ENCODE measurements at places on chromosomes 4 and X.

GRCh38 chrX:45699158-45699557, 498.5 kb upstream of the DIPK2B start:
- DNase-seq: no peak

- no peak for DNase-seq
Measured at GRCh38 chrX:66625525-66625924, 13.4 kb downstream of the EDA2R start.

- DNase-seq: no peak
Measured at GRCh38 chr4:14910411-14910810, 91.9 kb upstream of the CPEB2 start.

DNA sequence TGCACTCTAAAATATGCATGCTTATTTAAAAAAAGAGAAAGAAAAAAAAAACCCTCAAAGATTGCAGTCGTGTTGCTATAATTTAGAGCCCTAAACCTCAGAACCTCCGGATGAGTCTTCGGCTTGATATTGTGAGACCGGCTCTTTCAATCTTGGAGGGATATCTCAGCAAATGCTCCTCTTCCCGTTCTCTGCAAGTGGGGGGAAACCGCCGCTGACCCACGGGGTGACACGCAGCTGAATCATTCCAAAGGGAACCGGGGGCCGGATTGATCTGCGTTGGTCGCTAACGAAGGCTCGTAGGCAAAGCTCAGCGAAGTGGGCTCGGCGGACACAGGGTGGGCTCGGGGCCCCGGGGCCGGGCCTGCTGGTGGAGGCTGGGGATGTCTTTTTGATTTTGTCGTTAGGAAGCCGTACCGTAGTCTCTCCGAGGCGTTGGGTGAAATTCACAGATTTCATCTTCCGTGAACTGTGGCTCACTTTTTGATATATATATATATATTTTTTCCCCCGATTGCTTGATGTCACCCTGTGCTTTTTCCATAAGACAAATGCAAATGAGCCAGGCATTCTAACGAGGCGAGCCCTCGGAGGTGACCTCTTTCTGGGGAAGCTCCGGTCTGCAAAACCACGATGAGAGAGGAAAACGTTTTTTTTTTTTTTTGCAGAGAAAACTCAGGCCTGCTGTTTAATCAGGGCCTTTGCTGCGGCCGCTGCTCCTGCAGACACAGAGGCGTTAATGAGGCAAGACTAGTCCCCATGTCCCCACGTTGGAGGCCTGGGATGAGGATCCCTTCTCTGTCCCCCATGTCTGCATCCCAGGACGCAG, 110.7 kb upstream of the PPP2R3B start:
- DNase-seq: no peak

- DNase-seq: no peak
Measured at GRCh38 chr4:173503330-173504180, 26.5 kb downstream of the HAND2 start.

DNA sequence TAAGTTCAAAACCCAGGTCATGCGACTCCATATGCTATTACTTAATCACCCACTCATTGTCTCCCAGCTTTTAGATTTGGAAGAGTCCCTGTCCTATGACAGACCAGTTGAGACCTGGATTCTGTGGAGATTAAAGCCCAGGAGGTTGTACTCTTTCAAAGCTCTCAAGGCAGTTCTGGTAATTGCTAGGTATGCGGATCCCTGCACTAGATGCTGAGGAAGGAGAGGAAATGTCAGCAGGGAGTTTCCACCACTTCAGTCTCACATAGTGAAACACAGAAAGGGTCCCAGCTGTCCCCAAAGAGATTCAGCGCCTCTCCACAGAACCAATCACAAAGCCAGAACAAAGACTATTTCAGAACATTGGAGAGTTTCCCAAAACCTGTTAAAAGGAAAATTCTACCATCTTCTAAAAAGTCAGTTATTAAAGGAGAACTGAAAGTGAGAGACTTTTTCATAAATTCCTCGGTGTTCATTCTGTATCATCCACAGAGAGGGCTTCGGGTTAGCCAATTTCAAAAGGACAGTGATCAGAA, 53.4 kb downstream of the IRF2 start:
- no peak for DNase-seq

DNA sequence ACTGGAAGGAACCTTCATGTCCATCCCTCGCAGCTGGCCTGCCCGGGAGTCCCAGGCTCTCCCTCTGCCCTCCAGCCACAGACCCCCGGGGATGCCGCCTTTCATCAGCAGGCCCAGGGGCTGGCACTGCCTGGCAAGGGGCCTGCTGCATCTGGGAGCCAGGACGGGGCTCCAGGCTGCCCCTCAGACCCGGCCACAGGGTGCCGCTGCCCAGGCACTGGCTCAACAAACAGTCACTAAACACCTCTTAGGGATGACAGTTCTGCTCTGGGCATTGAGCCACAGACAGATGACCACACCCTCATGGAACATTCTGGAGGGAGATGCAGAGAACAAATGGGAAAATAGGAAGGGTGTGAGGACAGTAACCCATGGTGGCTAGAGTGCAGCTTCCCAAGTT, 109.3 kb downstream of the HMX1 start:
- no peak for DNase-seq

- DNase-seq: no peak
Measured at GRCh38 chrX:101397779-101398178, 7.0 kb downstream of the RPL36A start.

DNA sequence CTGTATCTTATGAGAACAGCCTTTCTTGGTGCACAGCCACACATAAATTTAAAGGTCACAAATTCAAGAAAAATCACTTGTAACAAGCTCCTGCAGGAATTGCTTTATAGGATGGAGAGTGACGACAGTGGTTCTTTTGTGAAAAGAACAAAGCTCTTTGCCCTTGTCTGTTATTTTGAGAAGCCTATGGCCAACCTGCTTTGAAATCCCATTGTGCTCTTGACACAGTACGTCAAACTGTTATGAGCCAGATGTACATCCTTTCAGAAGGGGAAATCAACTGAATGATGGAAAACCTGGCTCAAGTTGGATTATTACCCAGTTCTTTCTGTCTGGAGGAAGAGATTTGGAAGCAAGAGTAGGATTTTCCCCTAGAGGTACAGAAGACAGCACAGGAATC, 1454.2 kb downstream of the ARAP2 start:
- no peak for DNase-seq

DNA sequence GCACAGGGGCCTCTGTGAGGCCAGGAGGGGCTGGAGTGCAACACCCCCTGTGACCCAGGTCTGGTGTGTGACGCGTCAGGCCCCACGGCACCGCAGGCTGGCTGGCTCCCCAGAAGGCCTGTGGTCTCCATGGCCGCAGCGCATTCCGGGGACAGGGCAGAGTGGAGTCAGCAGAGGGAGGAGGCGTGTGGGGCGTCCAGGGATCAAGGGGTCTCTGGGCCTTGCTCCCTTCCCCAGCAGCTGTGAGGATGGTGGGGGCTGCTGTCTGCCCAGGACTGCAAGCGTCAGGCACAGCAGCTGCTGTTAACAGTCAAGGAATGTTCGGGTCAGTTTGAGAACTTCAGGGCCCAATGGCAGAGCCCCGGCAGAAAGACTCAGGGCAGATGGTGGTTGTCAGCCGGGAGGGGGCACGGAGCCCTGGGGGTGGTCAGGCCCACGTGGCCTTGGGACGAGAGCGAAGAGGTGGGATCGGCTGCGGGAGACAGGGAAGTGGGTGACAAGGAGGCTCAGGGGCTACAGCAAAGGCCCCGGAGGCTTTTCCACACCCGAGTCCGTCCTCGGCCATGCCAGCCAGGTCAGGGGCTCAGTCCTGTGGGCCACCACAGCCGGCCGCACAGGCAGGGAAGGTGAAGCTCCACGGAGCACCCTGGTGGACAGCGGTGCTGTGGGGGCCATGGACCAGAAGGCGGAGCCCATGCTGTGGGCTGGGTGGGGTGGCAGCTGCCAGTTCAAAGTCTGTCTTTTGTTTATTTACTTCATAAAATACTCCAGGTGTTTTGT, 18.3 kb downstream of the PCGF3 start:
- no peak for DNase-seq

- DNase-seq: no peak
Measured at GRCh38 chrX:138756234-138756633, 44.7 kb upstream of the FGF13 start.

- DNase-seq: no peak
Measured at GRCh38 chr4:151745481-151746231, 15.2 kb downstream of the GATB start.

Measured in HFF-Myc (cell line).